ENCODE measurements at places on chromosomes 12 and 14.

GRCh38 chr14:102389246-102389645 is 26.5 kb downstream of the TECPR2 start:
- DNase-seq: no peak

DNA sequence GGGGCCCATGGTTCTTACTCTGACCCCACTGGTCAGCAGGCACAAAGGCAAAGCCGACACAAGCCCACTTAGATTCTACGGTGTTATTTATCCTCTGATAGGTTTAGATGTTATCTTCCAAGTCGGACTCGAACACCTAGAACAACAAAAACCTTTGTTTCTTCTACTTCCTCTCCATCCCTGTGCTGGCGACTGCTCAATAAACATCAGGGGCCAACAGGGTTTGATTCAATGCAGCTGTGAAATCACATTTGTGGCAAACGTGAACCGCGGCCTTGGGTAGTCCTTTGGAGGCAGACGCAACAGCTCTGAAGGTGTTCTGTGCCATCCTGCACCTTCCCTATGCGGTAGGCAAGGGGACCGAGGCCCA is 87.2 kb downstream of the CHGA start:
- no peak for DNase-seq

DNA sequence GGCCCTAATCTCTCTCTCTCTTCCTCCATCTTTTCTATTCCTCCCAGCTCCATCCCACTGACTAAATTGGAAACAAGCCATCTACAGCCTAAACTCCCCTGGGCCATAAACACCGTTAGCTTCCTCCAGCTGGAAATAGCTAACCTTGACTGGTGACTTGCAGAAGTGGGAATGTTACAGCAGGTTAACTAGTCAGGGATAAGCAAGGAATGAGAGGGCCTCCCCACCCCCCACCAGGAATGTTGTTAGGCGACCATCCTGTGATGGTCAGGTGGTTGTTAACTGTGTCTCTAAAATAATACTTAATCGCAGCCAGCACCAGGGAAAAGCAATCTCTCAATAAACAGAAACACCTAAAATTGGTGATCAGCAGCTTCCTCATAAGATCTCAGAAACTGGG is 40.8 kb downstream of the MIS18BP1 start:
- DNase-seq: no peak

DNA sequence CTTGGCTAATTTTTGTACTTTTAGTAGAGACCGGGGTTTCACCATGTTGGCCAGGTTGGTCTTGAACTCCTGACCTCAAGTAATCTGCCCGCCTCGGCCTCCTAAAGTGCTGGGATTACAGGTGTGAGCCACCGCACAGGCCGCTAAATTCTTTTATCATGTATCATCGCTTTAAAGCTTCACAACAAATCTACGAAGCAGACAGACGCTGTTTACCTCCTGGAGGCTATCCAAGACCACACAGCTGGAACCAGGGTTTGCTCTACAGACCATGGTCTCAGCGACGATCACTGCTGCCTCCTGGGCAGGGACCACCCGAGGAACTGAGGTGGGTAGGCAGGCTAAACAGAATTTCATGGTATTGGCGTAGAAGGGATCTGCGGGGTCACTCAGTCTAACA is 27.2 kb downstream of the KRT80 start:
- DNase-seq: no peak

DNA sequence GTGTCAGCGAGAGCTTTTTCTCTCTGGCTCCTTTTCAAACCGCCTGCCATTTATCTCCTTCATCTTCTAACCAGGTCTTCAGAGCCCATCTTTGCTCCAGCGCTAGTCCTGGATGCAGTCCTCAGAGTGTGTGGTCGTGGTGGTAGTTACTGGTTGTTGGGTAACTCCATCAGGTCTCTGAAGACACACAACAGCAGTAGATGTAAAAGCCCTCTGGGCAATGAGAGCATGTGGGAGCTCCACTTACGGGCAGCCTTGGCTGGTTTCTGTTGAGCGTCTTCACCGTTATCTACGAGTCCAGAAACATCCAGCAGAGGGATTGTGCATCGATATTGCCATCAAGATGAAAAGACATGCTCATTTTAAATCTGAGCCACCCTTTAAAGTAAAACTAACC is 61.2 kb downstream of the FBXL14 start:
- DNase-seq: no peak

DNA sequence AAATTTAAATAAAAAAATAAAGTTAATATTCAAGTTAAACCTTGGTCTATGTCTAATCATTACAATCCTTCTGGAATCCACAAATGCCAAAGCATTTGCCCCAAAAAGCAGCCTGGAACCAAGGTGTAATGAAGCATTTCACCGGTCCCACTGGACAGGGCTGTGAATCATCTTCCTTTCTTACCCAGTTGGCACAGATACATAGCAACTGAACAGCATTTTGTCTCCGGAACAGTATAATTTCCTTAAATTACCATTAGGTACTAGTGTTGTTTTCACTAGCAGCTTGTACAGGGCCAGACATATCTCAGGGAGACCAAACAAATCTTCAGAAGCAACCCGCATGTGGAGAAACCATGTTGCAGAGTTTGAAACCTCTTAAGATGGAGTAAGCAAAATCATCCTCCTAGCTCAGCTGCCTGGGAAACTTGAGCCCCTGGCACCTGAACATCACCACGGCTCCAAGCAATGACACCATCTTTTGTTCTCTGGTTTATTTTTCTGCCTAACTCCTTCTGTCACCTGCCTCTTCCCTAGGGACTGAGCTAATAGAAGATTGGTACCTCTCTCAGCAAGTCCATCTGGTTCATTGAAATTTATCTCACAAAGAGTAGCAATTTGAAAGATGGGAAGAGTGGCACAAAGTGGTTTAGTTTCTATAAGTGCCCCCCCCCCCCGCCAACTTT is 17.9 kb upstream of the MDM1 start:
- no peak for DNase-seq

- DNase-seq: no peak
Measured at GRCh38 chr12:128531170-128531569, 264.2 kb downstream of the TMEM132C start.

- DNase-seq: no peak
Measured at GRCh38 chr12:98973395-98973794, 328.3 kb downstream of the APAF1 start.

DNA sequence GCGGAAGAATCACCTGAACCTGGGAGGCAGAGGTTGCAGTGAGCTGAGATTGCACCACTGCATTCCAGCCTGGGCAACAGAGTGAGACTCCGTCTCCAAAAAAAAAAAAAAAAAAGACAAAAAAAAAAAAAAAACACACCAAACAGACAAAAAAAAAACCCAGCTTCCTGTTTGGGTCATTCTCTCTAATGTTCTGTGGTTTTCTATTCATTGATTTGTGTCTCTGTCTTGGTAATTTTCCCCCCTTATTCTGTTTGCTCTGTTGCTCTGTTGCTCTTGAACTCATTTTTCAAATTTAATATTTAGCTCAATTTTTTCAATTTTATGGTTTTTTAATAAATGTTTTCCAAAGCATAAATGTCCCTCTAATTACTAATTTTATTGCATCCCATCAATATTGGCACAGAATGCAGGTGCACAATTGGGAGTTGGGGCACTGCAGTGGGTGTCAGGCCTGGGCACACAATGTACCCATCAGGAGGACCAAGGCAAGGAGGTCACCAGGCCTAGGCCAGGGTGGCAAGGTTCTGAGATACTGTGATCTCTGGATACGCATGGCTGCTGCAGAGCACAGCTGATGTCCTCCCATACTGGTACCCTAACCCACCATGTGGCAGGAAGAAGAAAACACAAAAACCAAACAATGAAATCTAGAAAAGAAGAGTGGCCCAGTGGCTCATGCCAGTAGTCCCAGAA is 8.0 kb upstream of the GNPTAB start:
- no peak for DNase-seq

DNA sequence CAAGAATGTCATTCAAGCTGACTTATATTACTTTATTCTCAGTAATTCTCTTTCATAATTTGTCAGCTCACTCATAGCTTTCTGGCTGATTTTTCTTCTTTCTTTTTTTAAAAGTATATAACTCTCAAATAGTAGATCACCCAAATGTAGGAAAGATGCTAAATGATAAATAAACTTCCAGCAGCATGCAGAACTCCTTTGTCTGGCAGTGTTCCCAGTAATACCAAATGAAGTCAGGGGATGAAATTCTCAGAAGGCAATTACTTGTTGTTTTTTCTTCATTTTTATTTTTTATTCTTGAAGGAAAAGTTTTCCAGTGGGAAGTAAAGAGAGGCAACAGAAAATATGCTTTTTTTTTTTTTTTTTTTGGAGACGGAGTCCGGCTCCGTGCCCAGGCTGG is 133.3 kb upstream of the SLCO1C1 start:
- no peak for DNase-seq

DNA sequence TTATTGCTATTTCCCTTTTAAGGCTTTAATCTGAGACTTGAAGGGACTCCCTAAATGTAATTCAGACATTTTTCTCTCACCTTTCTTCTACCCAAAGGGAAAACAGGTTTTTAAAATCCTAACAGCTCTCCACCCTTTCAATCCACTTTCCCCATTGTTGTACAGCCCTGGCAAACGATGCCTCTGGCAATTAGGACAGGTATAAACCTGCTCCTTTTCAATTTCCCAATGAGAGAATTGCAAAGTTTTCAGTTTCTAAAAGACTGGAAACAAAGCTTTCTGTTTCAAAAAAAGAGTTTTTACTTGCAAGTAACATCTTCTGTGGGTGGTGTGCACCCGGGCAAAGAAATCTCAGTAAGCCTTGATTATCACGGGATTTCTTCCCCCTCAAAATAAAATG is 131.2 kb downstream of the HMGA2 start:
- DNase-seq: no peak

DNA sequence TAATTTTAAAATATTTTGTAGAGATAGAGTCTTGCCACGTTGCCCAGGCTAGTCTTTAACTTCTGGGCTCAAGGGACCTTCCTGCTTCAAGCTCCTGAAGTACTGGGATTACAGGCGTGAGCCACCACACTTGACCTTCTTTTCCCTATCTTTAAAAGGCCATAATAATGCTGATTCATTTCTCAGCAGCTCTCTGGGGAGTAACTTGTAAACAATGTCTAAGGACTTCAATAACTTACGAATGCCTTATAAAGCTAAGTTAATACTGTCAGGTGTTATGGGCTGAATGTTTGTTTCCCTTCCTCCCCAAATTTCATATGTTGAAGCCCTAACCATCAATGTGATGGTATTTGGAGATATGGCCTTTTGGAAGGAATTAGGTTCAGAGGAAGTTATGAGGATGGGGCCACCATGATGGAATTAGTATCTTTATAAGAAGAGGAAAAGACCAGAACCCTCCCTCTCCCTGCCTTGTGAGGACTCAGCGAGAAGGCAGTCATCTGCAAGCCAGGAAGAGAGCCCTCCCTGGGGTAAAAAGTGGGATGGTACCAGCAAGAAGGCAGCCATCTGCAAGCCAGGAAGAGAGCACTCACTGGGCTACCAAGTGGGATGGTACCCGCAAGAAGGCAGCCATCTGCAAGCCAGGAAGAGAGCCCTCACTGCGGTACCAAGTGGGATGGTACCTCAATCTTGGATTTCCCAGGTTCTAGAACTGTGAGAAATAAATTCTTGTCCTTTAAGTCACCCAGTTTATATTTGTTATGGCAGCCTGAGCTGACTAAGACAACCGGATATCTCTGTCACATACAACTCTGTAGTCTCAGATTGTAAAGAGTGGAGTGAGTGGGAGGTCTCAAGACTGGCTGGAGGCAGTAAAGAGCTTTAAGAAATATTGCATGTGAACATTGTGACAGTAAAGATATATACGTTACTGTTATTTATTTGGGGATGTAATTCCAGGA is 16.3 kb upstream of the YBX3 start:
- DNase-seq: no peak

DNA sequence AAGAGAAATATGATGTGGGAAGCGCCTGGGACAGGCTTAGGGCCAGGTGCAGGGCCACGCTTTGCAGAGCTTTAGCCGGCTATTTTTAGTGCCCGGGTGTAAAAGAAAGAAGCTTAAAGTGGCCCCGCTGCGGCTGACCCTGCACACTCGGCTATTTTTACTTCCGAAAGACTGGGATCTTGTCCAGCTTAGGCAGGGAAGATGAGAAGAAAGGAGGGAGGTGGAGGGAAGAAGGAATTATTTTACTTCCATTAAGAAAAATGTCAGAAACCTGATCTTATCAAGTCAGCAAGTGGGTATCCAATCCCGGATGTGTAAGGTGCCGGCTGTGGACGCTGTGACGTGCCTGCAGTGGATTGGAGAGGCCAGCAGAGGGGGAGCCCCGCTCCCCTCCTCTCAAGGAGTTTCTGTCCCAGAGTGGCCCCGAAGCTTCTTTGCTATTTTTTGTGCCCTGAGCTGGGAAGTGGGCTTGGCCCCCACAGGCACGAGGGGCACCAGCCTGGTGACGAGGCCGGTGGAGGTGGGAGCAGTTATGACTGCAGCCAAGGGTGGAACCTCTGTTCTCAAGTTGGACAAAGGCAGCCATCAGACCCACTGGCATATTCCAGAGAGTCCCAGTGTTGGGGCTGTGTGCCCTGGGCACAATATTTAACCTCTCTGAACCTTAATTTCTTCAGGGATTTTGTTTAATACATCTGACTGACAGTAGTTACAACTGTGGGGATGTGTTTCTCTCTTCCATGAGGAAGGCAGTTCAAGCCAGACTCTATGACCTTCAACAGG is 97.7 kb downstream of the ESRRB start:
- DNase-seq: no peak

GRCh38 chr12:50746431-50746830 is 17.5 kb upstream of the ATF1 start:
- DNase-seq: no peak

DNA sequence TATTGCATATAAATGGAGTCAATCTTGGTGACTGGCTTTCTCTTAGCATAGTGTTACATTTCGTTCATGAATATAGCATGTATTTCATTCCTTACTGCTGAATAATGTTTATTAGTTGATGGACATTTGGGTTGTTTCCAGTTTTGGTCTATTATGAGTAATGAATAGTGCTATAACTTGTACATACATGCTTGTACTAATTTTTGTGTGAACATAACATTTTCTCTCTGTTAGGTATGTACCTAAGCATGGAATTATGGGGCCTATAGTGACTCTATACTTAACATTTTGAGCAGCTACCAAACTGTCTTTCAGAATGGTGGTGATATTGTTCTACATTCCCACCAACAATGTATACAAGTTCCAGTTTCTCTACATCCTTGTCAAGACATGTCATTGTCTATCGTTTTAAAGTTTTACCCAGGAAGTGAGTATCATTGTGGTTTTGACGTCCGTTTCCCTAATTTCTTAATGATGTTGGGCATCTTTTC is 23.1 kb downstream of the ATP2A2 start:
- DNase-seq: no peak

DNA sequence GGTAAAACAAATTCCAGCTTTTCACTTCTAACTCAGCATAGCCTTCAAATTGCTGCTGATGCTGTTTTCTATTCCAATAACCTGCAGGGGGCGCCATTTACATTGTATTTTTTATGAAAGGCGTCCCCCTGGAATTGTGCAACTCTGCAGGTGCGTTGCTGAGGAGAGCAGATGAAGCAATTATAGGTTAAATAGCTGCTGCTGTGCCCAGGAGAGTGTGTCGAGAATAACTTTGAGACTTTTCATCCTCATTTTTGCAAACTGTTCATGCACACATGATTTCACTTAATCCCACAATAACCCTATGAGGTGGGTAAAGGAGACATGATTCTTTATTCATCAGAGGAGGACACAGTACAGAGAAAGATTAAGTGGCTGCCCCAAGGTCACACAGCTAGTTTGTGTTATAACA is 75.7 kb downstream of the MYRFL start:
- peak; percentile 84 for DNase-seq

GRCh38 chr12:86513226-86513625 is 257.0 kb upstream of the MGAT4C start:
- no peak for DNase-seq

Data from left forelimb (tissue), 1 donor.